ENCODE measurements at places on chromosomes 2 and 18.

DNA sequence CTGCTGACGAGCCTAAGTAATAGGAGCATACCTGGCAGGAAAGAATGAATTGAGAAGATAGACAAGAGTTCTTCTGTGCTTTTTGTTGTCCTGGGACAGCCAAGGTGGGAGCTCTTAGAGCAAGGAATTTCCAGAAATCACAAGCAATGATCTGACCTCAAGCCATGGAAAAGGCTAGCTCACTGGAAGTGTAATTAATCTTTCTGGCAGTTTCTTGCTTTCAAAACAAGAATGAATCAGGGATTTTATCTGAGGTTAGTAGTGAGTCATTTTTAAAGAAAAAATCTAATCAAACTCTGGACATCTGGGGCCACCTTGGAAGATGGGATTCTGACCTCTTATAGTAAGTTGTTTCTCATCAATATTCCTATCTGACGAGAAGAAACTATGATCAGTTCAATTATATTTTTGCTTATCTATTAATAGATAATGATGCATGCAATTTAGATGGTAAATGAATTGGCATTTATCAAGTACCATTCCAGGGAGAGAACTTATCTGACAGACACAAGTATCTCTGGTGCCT, 98.0 kb downstream of the ADCYAP1 start:
- DNase-seq = no peak

DNA sequence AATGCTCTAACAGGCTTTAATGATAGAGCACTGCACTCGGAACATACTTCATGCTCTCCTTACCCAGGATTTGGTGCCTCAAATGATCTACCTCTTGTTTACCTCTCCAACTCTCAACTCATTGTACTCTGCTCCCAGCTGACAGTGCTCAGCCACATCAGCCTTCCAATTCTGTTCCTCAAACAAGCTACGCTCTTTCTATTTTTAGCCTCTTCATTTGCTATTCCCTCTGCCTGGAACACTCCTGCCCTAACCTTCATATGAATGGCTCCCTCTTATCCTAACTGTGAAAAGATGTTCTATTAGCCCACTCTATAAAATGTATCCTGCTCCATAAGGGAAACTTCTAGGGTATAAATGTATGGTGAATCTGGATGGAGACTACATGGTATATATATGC, 42.5 kb downstream of the PIGN start:
- DNase-seq = no peak

DNA sequence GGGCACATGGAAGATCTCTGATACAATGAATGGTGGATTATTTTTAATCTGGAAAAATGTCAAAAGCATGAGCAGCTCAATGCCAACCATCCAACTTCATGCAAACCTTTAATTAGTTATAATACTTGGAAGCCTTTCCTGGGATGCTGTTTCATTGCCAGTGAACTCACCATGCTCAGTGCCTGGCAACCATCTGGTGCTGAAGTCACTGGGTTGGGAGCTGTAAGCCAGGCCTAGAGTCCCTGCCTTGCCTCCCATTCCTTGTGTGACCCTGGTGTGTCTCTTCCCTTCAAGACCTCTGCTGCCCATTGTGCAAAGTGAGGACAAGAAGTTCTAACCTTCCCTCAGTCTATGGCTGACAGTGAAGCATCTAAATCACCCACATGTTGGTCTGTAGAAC, 458.7 kb downstream of the RNF144A start:
- no peak for DNase-seq

DNA sequence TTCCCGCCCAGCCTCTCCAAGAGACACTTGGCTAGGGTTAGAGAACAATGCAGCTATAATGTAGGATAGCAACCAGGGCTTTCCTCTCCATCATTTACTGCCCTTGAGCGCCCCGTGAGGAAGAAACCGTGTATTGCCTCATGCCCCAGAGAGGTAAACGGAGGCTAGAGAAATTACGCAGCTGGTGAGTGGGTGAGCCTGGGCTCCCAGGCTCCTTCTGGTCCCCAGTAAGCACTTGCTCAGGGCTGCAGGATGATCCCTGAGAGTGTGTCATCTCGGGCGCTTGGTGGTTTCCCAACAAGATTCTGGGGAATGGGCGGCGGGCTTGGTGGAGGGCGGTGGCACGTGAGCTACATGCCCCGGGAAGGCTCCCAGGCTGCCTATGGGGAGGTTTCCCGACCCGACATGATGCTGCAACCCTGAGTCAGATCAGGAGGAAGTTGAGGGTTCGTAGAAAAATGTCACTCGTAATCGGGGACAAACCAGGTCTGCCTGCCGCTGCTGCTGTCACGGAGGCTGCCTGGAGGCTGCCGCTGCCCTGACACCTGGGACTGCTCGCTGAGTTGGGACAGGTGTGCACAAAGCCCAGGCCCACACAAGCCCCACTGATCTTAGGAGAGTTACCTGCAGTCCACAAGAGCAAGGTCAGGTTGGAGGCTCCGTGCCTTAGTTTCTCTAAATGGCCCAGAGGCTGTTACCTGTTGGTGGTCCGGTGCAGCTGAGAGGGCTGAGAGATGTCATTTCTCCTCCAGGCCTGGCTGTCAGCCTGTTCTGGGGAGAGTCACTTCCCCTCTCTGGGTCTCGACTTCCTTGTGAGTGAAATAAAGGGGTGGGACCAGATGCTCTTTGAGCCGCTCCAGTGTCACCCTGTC, at the start of gene GPR55:
Gene GPR55, minus strand, starts transcription at position 773 of the 872 bp plus-strand sequence. CDS start 14,280 bp downstream, outside the sequence.
- DNase-seq = no peak

DNA sequence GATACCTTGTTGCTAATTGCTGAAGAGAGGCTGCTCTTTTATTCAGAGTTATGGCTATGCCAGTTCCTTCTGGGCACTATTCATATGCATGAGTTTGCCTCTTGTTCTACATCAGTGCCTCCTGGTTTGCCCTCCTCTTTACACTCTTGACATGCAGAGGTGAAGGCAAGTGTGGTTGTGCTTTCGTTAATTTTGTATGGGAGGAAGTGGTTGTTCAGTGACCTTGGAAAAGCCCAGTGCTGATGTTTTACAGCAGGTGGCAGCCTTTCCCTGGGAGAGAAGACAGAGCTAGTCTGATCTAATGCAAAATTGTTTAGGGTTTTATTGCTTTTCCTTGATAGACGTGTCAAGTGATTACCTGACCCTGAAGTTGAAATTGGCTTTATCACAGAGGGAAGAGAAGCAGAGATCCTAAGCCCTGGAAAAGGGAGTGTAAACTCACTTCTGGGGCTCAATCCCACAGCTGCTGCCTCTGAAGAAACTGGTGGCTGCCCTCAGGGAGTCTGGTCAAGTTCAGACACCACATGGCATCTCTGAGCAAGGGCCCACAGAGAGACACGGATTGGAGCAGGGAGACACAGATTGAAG, 30.5 kb upstream of the VPS54 start:
- DNase-seq = peak; percentile 75

GRCh38 chr2:12502759-12503158, 214.0 kb upstream of the TRIB2 start:
- no peak for DNase-seq

DNA sequence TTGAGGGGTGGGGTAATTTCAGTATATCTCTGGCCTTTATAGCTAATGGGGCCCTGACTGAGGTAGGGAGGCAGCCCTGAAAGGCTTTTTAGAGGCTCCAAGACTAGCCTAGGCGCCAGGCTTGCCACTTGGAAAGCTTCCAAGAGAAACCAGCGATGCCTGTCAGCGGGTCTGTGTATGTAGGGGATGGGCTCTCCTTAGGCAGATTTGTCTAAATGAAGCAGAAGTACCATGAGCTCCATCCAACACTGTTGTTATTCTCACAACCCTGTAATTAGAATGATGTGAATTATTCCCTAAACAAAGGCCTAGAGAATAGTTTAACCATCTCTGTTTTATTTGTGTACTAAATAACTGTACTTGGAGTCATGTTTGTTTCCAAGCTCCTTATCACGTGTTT, 138.1 kb downstream of the B3GNT2 start:
- no peak for DNase-seq

DNA sequence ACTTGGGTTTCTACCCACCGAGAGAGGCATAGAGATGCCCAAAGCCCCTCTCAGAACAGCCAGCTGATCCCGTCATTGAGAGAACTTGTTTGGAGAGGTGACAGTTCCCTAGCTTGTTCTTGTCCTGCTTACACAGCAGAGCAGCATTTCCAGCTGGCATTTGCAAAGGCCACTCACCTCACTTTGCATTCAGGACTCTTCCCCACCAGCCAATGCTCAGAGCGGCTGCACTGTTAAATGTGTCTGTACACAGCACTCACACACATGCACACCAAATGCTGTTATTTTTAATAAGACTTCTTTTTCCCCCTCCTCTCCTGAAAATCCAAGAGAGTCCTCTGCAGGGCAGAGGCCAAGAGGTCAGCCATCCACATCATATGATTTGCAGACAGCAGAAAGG, 104.6 kb upstream of the SLC14A2 start:
- DNase-seq = no peak

- no peak for DNase-seq
Measured at GRCh38 chr2:217452928-217453327, 549.9 kb downstream of the TNS1 start.

- DNase-seq = no peak
Measured at GRCh38 chr18:37307181-37307580, 258.4 kb downstream of the CELF4 start.

- DNase-seq = no peak
Measured at GRCh38 chr18:1124495-1124894, 219.8 kb downstream of the ADCYAP1 start.

GRCh38 chr2:238653431-238654109, 194.3 kb upstream of the TWIST2 start:
- DNase-seq = no peak

GRCh38 chr18:36331521-36331971, 34.0 kb downstream of the FHOD3 start:
- DNase-seq = no peak

DNA sequence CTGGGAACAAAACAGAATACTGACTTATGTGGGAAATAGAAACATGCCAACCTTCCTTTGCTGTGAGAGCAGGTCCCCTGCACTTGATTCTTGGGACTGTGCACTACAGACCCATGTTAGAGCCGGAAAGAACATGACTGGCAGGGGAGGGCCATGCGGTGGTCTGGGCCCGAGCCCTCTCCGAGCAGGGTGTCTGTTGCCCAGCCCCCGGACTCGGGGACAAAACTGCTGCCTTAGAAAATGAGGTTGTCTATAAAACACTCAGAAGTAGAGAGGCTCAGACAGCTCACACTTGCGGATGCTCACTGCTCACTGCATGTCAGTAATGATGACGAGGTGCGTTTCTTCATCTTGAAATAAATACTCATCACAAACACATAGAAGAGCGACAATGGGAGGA, 270.7 kb upstream of the HDAC4 start:
- no peak for DNase-seq

- DNase-seq = no peak
Measured at GRCh38 chr2:120864981-120865380, 129.3 kb downstream of the GLI2 start.

DNA sequence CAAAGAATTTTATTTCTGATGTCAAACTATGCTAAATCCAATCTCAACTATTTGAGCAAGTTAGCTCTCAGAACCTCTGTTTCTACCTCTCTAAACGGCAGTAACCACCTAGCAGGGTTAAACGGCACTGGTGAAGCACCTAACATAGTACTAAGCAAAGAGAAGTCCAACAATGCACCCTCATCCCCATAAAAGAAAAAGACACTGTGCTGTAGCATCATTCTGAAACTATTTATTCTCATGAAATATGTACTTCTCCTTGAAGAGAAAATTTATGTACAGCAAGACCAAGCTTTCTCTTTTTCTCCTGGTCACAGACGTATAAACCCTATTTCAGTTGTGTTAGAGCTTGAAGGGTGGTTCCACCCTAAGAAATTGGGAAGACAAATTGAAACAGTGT, 4.8 kb downstream of the MEX3C start:
- no peak for DNase-seq

DNA sequence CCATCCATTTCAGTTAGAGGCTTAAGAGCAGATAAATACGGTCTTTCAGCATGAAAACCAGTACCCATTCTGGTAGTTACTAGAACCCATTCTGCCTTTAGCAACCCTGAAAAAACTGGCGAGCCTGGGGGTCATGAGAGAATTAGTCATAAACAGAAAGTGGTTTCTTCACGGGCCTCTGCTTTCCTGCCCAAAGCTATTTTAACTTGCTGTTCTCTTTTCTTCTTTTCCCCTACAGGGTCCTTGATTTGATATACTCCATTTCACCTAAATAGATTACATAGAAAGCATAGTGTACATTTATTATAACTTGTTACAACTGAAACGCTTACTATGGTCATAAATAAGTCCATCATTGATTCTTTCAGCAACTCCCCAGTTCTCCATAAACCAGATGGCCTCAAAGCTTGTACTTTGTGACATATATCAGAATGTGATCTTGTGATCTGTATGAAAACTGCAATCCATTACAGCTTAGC, 48.3 kb downstream of the WDFY1 start:
- peak; percentile 85 for DNase-seq

- no peak for DNase-seq
Measured at GRCh38 chr2:19312949-19313348, 45.5 kb downstream of the OSR1 start.

DNA sequence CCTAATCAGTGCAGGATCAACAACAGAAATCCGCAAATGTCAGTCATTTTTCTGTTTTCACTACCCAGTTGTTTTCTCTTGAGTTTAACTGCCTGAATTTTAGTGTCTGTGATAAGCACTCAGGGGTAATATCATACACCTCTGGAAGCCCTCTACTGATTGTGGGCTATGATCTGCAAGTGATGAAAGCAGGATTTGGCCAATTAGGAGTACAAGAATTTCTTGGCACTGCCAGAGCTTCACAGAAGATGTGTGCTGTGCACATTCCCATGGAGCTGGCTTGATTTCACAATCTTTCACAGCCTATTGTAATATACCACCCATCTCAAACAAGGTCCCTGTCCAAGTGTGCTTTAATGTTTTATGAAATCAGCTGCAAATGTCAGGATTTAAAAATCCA, 27.3 kb upstream of the TDRD15 start:
- DNase-seq = no peak

GRCh38 chr2:64936809-64937208, 52.4 kb upstream of the SLC1A4 start:
- DNase-seq = no peak

- DNase-seq = no peak
Measured at GRCh38 chr2:226725126-226725860, 74.3 kb downstream of the IRS1 start.

DNA sequence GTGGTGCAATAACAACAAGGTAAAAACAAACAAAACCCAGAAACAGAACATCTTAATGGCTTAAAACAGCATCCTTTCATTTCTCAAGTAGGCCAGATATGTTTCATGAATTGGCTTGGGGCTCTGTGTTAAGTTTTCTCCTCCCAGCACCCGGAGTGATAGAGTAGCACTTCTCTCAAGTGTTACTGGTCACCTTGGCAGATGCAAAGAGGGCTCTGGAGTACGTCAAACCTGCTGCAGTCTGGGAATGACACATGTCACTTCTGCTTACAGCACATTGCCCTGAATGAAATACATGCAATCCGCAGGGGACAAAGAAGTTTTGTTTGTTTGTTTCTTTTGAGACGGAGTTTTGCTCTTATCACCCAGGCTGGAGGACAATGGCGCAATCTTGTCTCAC, 639.3 kb downstream of the CNTNAP5 start:
- no peak for DNase-seq

- DNase-seq = no peak
Measured at GRCh38 chr2:190413421-190413820, 5.3 kb downstream of the MFSD6 start.

Measured in GM12864 (cell line).